Activated CD4-positive, CD25-positive, alpha-beta regulatory T cell (primary cell): ENCODE measurements at places on chromosomes 3 and 15.

- no peak for DNase-seq
Measured at GRCh38 chr3:146223401-146224373, 27.2 kb downstream of the PLSCR4 start.

- no peak for DNase-seq
Measured at GRCh38 chr15:62894322-62895085, 148.0 kb upstream of the TPM1 start.

- no peak for DNase-seq
Measured at GRCh38 chr15:77369168-77369567, 50.7 kb downstream of the PEAK1 start.

GRCh38 chr3:64612916-64613526 is 74.8 kb downstream of the ADAMTS9 start:
- no peak for DNase-seq

DNA sequence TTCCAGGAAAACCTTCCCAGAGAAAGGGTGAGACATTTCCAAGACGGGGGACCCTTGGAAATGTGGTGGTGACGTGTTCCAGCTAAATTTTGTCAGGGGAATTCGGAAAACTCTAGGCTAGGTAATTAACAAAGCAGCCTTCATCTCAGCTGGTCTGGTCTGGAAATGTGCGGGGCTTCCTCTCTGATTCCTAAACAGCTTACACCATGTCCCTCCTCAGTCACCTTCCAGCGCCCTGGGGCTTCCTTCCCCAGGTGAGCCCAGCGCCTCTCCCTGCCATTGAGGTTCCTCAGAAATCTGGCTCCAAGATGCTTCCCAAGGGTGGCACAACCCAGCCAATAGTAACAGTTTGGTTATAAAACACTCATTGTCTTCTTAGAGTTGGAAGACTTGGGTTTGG is 571 bp downstream of the ACAD9 start:
- no peak for DNase-seq

DNA sequence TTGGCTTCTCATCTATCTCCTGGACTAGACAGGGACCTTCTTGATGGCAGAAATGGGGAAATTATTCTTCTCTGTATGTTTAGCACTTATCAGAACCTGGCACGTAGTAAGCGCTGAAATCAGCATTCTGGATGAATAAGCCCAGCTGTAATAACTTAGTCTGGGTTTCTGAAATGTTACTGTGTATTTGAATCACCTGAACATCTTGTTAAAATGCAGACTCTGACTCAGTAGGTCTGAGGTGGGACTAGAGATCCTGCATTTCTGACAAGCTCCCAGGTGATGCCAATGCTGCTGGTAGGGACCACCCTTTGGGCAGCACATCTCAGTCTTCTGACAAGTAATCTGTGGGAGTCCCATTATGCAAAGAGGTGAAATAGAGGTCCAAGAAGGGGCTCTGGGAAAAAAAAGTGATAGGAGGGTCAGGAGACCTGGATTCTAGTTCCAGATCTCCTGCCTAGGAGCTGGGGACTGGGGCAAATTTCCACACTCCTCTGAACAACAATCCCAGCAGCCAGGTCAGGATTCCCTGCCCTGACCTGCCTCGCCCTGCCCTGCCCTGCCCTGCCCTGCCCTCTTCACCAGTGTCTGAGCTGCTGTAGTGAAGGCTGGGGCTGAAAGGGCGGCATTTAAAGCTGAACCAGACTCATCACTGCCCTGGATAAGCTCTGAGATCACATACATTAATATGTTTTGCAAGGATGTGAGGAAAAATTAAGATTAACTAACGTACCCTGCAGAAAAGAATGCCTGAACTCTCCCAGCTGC is 17.2 kb upstream of the SLC6A11 start:
- DNase-seq, result no peak

- no peak for DNase-seq
Measured at GRCh38 chr3:11381141-11381540, 108.9 kb downstream of the ATG7 start.

DNA sequence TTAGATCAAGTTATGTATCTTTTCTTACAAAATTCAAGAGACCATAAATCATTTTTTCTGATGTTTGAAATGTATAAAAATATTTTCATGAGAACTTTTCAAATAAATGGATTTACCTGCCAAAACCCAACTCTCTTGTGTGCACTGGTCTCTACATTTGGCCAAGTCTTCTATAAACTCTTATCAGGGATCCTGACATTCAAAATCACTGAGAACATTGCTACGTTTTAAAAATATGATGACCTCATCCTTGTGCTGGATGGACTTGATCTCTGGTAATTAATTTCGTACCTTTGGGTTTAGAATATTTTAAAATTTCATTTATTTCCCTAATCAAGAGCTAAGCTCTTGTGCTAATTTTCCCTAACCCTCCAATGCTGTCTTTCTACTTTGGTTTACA is 127.4 kb downstream of the ATP8B4 start:
- no peak for DNase-seq

- no peak for DNase-seq
Measured at GRCh38 chr3:117843356-117843755, 1133.8 kb downstream of the TUSC7 start.

DNA sequence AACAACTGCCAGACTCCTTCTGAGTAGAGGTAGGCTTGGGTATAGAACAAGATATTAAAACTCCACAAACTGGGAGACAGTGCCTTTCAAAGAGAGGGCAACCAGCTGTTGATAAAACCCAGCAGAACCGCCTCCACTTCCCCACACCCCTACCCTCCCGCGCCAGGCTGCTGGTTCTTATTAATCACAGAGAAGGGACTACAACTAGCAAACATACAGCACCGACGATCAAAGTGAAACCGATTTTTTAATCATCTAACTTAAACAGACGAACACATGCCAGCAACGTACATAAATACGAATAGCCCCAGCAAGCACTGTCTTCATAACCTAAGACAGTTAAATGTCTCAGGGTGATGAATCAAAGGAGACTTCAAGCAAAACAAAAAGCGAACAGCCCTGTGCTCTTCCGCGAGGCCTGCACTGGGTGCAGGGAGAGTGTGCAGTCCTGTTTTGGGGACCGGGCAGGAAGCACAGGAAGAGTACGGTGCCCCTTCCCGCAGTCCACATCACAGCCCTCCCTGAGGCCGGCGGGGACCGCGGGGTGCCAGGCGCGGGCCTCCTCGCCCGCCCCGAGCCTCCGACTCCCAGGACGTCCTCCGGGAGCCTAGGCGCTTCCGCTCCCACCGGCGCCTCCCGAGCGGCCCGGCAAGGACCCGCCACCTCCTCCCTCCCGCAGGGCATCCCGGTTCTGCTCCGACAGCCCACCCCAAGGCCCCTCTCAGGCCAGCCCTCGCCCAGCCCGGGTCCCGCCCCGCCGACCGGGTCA is 75.1 kb upstream of the VGLL4 start:
- no peak for DNase-seq

- DNase-seq, result no peak
Measured at GRCh38 chr3:13853978-13854296, 25.9 kb downstream of the WNT7A start.

- DNase-seq, result no peak
Measured at GRCh38 chr15:22904736-22905135, 66.3 kb downstream of the NIPA2 start.

DNA sequence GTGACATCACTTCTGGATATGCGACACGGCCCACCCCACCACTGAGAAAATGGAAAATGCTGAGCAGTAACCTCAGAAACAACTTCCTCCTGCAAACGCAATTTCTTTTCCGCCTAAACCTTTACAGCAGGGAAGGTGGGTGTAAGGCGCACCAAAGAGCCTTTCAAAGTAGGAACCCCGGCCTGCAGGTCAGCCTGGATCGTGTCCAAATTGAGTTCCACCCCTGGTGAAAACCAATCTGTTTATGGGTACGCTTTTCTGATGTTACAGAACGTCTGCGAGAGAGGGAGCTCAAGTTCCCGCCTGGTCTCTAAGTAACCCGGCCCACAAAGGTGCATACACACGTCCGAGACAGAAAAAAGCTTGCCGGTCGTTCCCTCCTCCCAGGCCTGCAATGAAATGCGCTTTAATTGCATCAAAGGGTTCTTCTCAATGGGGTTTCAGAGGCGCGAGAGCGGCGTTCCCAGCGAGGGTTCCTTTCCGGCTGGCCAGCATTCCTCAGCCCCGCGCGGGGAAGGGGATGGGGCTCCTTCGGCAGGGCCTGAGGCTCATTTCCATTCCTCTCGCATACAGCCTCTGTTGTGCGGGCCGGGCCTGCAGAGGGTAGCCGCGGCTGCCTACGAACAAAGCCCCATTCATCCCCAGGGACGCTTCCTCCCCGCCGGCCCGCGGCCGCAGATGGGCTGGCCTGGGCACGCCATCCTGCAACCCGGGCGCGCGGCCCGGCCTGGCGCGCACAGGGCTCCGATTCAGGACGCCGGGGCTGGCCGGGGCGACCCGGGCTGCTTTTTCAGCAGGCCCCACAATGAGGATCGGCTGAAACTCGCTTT is 138.1 kb downstream of the TMCO5A start:
- no peak for DNase-seq
